ENCODE measurements at places on chromosomes 1 and 21.

DNA sequence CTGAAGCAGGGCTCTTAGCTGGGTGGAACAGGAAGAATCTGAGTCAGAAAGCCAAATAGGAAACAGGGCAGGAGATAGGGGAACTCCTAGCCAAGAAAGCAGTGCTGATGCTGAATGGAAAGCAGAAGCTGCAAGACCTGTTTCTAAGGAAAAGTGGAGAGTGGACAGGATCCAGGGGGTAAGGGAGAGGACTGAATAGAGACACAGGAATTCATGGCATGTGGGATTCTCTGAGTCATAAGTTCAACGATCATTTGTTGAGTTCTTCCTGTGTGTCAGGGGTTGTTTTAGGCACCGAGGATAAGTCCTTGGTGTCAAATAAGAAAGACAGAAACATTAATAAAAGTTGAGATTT lies 153.8 kb upstream of the FGGY start:
- no peak for DNase-seq

DNA sequence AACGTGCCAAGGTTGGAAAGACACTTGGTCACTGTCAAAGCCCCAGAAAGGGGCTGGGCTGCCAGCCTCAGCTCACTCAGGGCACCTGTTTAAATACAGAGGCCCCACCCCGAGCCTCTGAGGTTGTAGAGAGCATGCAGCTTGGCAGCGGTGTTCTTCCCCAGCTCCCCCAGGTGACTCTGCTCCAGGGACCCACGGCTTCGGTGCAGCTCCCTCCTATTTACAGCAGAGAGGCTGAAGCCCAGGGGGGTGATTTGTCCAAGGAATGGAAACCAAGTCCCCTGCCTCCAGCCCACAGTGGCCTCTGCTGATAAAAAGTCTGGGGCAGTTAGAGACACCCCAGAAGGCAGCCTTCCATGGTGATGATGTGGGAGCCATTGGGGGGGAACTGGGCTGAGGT lies 9.1 kb upstream of the C1QA start:
- DNase-seq: no peak

DNA sequence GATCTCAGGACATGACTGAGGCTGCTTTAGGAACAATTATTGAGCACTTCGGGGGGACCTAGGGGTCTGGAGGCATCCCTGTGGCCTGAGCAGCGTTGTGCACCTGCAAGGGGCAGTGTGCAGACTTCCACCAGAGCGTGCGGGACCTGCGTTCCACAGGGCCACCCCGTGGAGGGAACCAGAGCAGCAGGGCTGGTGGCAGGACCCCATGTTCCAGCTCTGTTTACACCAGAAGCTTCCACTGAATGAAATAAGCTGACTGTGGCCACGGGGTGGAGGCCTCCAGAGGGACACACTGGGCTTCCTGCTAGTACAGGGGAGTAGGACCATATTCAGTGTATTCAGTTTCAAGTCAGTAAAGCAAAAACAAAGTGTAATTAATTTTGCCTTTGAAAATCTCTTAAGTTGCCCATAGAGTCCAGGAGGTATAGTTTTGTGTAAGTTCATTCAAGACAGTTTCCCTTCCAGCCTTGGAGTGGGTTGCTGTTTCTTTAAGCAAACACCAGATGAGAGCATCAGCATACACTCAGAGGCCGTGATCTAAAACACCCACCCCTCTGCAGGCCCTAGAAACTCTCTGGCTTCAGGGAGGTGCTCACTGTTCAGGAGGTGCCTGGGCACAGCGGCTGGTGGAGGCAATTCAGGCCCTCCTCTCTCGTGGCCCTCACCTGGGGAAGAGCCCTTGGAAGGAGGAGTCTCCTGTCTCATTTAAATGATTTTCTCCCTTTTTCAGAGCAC lies 16.6 kb downstream of the SLC1A7 start:
- no peak for DNase-seq

DNA sequence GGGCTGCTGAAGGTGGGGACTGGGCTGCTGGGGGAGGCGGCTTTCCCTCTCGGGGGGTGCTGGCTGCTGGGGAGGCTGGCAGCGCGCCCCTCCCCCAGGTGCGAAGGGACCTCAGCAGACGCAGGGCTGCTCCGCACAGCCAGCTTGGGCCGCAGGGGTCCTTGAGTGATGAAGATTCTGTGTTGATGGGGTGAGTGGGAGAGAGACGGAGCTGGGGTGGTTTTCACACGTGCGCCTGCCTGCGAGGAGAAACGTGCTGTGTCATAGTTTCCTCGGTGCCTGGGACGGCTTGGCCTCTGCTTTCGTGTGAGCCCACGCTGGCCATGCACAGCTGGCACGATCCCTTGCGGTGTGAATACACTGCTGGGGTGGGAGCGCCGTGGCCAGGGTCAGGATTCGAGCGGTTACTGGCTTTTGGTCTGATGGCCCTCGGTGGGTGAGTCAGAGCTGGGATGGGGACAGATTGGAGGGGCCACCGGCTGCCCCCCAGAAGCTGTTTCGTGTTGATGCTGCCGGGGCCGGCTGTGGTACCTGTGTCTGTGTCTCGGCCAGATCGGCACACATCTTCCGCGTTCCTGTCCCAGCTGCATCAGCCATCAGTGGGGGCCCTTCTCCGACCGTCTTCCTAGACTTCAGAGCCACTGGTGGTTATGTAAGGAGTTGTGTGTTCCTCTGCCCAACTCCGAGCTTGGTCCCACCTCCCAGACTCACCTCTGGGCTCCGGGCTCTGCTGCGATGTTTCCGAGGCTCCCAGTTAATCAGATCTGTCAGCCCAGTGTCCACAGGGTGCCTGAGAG lies 24.9 kb downstream of the PRKCZ start:
- DNase-seq: no peak

DNA sequence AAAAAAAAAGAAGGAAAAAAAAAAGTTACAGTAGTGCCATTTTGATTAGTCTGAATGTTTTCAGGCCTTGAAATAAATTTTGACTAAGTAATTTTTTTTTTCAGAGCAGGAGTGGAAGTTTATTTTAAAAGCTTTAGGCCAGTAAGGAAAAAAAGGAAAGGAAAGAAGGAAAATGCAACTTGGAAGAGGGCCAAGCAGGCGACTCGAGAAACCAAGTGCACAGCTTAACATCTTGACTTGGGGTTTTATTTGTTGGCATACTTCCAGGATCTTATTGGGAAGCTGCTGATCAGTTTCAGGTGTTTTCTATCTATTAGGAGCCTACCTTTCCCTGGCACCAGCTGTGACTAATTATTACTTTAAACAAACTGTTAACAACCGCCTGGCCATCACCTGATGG lies 41.7 kb downstream of the ATF3 start:
- DNase-seq: no peak

DNA sequence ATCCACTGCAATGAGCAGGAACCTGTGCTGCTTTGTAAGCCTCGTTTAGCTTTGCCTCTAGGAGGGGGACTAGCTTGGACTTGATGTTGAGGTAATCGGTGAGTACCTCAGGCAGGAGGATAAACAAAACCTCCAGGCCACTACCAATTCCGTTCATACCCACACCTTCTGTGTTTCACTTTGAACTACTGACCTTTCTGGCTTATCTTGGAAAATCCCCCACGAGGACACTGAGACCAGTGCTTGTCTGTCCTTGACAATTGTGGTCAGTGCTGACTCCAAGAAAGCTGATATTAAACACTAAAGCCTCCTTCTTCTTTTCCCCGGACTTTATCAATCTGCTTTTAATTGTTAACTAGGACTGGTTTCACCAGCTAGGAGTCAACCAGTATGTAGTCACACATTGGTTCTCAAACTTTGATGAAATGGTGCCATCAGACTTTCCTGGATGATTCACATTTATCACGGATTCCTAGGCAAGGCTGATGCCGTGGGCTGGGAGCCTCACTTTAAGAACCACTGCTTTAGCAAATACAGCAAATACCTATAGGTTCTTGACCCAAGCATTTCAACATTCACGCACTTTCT lies 52.7 kb downstream of the TGFB2 start:
- no peak for DNase-seq

DNA sequence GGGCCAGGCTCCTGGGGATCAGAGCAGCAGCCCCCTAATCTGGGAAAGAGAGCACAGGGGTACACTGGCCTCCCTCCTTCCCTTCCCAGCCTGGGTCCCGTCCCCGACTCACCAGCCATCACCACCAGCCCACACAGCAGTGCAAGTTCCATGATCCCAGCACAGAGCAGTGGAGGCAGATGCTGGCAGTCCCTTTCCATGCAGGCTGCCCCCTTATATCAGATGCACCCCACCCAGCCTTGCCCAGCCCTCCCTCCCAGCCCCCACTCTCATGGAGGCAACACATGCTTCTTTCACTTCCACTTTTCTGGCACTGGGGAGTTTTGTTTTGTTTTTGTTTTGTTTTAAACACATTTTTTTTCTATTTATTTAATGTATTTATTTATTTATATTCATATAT lies at the start of gene PLA2G2D:
TSS of gene PLA2G2D (minus strand) at position 190 of the 400 bp plus-strand sequence. CDS start at position 152, 38 bp downstream.
- DNase-seq: no peak

DNA sequence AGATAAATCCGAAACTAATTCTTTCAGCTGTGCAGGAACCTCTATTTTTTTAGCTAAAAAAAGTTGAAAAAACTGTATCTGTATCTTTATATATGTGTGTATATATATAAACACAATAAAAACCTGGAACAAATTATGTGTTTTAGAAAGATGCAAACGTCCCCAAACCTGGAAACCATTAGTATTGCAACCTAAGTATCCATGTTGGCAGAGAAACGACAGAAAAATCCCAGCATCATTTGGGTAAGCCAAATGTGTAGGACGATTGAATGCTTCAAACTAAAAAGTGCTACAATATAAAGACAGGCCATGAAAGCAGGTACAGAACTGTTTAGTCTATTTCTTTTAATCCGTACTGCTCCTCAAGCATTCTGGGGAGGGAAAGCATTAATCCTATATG lies 87.9 kb downstream of the AHCTF1 start:
- no peak for DNase-seq

DNA sequence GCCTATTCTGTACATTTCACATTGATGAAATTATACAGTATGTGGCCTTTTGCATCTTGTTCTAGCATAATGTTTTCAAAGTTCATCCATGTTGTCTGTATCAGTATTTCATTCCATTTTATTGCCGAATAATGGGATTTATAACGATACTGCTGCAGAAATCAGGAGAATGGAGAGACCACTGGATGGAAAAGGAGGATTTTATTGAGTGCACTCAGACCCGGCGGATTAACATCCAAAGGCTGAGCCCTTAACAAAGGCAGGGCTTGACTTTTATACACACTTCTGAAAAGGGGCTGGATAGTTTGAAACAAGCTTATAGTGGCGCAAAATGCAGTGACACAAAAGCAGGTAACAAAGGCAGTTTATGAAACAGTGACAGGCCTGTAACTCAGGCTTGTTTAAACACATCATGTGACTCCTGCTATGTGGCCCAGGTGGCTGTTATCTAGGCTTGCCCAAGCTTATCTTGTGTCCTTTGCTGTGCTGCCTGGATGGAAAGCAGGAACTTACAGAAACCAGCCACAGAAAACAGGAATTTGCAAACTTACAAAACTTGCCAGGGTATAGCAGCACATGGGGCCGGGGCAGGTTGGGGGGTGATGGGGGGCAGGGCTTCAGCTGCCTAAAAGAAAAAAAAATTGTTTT lies 32.8 kb upstream of the KCNJ15 start:
- DNase-seq: no peak

DNA sequence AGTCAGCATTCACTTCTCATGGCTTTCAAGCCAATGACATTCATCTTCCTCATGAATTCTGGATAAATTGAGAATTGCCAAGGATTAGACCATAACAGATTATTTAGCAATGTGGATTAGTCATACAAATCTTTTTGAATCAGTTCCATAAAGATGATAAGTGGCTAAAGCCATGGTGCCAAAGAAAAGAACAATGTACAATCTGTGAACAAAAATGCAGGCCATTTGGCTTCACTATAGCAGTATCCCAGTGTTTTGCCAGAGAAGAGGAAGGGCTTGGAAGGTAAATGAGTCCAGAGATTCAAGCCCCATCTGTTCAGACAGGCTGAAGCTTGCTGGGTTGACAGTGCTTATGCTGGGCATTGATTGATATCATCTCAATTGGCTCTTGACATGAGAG lies 376.4 kb upstream of the LRRC7 start:
- DNase-seq: peak; percentile 73

GRCh38 chr1:184027826-184028695 lies 9.5 kb downstream of the COLGALT2 start:
- DNase-seq: no peak

- DNase-seq: no peak
Observed at GRCh38 chr1:230842801-230843200, 25.5 kb downstream of the C1orf198 start.

DNA sequence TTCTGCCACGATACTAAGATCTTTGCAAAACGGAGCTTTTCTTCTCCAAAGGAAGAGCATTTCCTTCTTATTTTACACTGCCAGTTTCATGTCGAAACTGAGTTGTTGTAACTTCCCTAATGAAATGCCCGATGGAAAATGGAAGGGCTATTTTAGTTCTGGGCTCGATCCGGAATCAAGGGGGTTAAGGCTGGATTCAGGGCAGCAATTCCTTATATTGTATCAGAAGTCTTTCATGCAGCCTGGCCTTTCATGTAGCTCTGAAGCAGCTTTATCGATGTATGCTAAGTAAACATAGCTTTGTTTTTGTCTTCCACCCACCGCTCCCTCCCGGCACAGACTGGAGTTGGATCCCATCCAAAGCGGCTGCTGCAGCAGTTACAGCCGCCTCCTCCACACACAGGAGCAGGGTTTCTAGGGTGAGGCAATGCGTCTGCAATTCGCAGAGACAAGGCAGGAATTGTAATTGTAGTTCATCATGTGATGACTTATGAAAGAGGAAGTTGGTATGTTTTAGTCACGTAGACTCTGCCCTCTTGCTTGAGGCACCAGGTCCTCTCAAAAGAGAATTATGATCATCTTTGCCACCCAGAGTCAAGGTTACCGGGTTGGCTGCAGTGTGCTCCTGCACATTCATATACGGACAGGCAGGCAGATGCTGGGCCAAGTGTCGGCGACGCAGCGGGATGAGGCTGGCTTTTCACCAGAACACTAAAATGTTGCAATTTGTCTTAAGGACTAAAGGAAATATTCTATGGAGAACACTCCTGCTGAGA lies 2.6 kb upstream of the IRF2BP2 start:
- DNase-seq: peak; percentile 92

DNA sequence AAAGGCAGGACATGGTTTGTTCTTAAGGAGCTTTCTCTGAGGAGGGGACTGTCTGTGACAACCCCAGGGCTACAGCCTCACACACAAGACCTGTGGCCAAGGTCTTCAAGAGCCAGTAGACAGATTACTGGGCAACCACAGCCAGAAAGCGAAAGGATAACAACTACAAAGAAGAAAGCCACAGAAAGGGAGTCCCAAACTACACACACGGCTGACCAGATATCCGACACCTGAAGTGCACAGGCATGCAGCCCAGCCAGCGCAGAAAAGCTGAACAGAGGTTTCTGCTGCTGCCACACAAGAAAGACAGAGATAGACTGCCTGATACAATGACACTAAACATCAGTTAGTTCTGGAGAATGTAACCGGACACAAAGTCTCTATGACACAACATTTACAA lies 21.4 kb upstream of the NADK start:
- DNase-seq: no peak

GRCh38 chr1:102174259-102174863 lies 177.6 kb upstream of the OLFM3 start:
- DNase-seq: no peak
